Stimulated activated CD4-positive, alpha-beta T cell treated with anti-CD3 and anti-CD28 coated beads, Interleukin-1b, Interleukin-23, amount 100 ng/mL, for 1 hour (primary cell): ENCODE measurements at places on chromosomes 12 and 14.

- no peak for DNase-seq
These were observed 363.4 kb upstream of the GARIN6 start for GRCh38 chr12:99284161-99284560.

GRCh38 chr12:128966203-128966810 lies 113.0 kb downstream of the GLT1D1 start:
- no peak for DNase-seq

DNA sequence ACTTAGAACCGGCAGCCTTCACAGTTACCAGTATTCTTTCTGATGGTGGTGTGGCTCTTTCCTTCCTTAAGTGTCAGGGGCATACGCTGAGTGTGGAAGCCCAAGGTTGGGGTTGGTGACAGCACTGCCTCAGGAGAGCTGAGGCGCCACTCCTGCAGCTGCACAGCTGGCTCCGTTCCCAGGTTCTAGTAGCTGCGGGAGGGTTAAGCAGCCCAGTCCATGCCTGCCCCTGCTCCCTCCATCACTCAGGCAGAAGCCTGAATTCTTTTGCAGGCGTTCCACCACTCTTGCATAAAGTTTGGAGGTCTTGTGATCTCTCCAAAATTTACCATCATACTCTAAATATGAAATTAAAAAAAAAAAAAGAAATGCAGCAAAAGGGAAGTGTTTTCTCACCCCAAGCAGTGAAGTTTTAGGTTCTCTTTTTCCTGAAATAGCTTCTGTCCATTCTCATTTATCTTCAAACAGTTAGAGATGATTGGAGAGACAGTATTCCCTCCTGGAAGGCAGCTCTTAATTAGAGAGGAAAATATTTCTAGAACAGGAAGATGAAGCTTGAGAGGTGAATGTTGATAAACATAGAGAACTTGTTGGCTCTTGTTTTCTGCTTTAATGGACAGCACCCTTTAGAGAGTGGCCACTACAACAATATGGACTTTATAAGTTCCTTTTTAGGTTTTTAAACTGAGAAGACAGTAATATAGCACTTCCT lies 136.1 kb downstream of the FGD4 start:
- DNase-seq = no peak

GRCh38 chr12:9363145-9363544 lies 154.9 kb upstream of the PZP start:
- DNase-seq = no peak

DNA sequence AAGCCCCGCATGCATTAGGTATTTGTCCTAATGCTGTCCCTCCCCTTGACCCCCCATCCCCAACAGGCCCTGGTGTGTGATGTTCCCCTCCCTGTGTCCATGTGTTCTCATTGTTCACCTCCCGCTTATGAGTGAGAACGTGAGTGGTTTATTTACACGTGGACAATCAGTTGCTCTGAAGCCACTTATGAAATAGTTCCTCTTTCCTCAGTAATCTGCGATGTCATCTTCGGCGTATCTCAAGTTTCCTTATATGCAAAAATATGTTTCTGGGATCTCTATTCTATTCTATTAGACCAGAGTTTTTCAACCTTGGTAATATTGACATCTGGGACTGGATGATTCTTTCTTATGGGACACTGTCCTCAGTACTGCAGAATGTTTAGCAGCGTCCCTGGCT lies 56.0 kb upstream of the DCD start:
- DNase-seq = no peak

GRCh38 chr12:69464428-69464827 lies 5.8 kb upstream of the FRS2 start:
- DNase-seq = no peak

DNA sequence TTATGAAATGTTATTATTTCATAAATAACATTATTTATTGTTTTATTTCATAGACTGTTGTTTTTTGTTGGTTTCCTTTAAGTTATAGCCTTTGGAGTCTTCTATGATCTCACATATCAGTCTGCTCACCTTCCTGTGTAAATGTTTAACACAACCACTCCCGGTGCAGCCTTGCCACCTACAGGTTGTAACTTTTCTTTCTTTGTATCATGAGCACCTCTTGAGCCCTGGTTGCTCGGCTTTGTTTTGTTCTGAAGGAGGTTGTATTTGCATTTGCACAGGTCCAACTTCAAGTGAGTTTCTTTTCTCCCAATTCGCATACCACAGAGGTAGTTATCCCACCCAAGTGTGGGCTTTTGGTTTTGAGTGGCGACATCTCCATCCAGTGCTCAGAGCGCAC lies 121.4 kb downstream of the SLC15A4 start:
- DNase-seq = no peak

- DNase-seq = no peak
These were observed 58.2 kb downstream of the ST8SIA1 start for GRCh38 chr12:22276313-22276712.

DNA sequence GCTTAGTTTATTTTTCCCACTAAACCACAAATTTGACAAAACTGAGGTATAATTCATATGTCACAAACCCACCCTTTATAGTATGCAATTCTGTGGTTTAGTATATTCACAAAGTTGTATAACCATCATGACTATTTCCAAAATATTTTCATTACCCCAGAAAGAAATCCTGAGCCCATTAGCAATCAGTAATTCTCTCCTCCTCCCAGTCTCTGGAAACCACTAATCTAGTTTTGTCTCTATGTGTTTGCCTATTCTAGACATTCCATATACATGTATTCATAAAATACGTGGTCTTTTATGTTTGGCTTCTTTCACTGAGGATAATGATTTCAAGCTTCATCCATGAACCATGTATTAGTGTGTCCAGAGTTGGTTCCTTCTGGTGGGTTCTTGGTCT lies 267.6 kb downstream of the AEBP2 start:
- DNase-seq = no peak

DNA sequence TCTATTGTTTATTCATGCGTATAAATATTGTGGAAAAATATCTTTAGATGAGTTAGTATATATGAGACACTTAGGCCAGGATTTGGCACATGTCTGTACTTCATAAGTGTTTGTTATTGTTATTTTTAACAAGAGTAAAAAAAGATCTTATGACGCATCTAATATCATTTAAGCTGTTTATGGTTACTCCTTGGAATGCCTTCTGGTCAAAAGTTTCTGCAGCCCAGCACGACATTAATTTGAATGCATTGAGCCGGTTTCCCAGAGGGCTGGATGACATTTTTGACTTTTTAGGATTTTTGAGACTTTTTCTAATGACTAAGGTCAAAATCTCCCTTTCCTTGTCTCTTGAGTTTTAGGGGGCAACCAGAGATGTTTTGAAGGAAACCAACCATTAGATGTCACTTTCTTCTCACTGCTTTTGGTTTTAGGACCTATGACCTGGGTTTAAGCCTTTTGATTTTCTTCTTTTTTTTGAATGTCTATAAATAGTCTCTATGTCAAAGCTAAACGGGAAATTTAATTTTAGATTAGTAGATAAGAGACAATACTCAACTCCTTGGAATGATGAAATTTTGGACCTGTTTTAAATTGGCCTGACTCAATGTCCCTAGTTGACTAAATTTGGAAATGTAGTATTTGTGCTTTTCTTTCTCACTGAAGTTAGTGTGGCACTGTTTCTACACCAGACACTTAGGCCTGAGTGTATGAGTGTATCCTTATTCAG lies 215.5 kb downstream of the AEBP2 start:
- no peak for DNase-seq

DNA sequence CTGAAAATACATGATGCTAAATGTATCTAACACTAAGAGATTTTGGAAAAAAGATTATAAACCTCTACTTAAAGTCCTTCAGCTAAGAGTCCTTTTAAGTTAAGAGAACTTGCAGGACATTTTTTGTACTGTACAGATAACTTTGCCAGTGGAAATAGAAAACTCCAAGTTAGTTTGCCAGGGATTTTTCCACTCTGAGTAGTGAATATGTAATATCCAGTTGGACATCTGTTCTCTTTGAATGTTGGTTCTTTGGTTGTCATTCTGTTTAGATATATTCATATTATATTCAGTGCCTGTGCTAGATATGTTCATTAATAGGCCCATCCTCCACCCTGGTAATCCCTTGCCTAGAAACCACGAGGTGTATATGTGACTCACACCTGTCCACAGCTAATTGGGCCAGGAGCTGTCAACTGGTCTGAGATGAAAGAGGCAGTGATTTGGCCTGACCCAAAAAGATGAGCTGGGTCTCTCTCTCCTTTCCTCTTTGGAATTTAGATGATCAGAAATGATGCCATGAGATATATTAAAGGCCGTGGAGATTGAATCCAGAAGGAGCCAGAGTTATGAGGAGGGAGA lies 261.0 kb upstream of the LRIG3 start:
- DNase-seq = no peak

GRCh38 chr14:88934351-88934806 lies 109.9 kb downstream of the TTC8 start:
- DNase-seq = no peak

DNA sequence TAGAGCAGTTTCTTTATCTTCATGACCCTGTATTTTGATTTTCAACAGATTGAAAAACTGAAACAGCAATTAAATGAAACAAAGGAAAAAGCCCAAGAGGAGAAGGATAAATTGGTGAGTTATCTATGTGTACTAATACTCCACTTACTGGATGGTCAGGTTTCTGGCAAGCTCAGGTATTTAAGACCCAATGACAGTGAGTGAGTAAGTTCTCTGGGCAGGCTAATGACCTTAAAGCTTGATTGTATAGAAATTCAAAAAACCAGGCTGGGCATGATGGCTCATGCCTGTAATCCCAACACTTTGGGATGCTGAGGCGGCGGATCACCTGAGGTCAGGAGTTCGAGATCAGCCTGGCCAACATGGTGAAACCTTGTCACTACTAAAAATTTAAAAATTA lies 10.0 kb downstream of the BBOF1 start:
- no peak for DNase-seq

- no peak for DNase-seq
These were observed 9.4 kb downstream of the PSMB5 start for GRCh38 chr14:23025151-23025814.

GRCh38 chr14:106187216-106187615 lies 660.8 kb downstream of the TMEM121 start:
- DNase-seq = no peak

- DNase-seq = no peak
These were observed 20.3 kb upstream of the CACNA1C start for GRCh38 chr12:2032506-2032905.

GRCh38 chr12:117671734-117672133 lies 297.1 kb downstream of the KSR2 start:
- no peak for DNase-seq

GRCh38 chr12:53501615-53502181 lies 615 bp downstream of the TARBP2 start:
- no peak for DNase-seq

- no peak for DNase-seq
These were observed 132.4 kb downstream of the GCH1 start for GRCh38 chr14:54769951-54770863.

GRCh38 chr12:31234053-31234840 lies 91.7 kb downstream of the SINHCAF start:
- DNase-seq = no peak

DNA sequence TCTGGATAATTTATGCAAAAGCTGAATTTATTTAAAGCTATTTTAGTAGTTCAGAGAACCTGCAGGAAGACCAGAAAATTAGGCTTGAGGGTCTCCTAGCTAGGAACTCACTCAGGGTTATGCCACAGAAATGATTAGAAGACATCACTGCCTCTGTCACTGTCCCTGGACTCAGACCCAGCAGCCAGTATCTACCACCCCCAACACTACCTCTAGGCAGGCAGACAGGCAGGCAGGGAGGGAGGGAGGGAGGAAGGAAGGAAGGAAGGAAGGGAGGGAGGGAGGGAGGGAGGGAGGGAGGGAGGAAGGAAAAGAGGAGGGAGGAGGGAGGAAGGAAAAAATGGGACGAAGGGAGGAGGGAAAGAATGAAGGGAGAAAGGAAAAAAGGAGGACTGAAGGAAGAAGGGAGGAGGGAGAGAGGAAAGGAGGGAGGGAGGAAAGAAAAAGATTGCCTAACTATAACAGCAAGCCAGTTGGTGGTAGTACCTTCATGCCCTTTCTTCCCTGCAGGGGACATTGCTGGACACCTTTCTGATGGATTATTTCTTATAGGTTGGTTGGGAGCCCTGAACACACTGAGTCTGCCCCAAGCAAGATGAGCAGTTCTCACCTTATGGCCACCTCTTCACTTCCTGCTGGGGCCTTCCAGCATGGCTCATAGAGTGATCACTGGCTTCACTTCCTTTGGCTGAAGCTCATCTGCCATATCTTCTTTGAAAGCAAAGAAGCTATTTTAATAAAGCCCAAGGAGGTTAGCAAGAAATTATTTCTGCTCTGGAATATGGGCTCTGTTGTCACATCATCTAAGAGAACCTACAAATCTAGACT lies 49.7 kb downstream of the KICS2 start:
- DNase-seq = no peak

DNA sequence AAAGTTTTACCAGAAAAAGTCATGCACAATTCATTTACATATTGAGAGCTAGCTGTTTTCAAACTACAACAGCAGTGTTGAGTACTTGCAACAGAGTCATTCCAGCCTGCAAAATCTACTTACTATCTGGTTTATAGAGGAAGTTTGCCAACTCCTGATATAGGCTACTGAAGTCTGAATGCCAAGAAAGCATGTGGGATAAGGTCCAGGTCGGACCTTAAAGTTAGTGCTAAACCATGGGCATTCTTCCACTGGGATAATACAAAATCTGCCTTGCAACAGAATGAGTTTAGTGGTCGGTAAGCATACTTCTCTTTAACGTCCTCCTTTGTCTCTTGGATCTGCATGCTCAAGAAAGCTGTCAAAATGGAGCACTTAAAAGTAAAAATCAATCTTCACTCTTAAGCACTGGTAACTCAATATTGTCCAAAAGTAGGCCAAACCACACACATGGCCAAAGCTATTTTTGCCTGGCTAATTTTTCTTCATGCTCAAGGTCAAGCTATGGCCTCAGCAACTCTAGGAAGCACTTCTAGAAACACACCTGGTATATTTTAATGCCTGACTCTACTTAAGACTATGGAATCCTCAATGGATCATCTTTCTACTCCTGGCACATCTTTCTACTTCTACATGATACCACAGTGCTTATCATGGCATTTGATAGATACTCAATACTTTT lies 364.9 kb upstream of the KITLG start:
- DNase-seq = no peak

DNA sequence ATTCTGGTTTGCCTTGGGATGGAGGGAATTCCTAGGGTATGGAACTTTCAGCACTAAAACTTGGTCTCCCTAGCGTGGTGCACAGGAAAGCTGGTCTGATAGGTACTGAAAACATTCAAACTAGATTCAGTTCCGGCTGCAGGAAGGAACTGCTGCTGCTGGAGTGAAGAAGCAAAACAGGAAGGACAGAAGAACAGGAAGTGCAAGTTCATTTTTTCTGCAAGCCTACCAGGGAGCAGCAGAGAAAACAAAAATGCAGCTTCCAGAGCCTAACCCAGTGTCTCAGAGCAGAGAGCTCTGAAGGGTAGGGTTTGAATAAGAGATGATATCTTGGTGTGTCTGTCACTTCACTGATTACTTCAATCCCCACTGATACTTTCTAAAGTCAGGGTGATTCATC lies 165.2 kb downstream of the VRK1 start:
- DNase-seq = no peak

DNA sequence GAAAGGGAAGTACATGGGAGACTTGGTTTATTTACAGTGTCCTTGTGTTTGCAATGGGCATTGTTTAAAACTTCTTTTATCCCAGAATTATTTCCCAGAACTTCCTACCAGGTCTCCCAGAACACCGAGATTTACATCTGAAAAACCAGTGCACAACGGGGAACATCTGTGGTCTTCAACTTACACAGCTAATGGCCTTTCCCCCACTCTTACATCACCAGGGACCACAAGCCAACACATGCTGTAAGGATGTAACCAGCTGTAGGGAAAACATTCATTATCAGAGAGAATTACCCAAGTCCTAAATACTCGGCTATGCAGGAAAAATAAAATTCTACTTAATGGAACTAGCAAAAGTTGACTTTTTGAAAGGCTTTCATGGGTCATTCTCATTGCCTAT lies 267.6 kb downstream of the DUSP6 start:
- no peak for DNase-seq
